ENCODE measurements at places on chromosomes 4 and X.

- no peak for DNase-seq
Measured at GRCh38 chr4:154958621-154959358, 177.7 kb downstream of the RBM46 start.

- DNase-seq: no peak
Measured at GRCh38 chr4:19850909-19851308, 400.8 kb upstream of the SLIT2 start.

GRCh38 chr4:52856801-52857200 is 5.3 kb upstream of the RASL11B start:
- DNase-seq: no peak

- no peak for DNase-seq
Measured at GRCh38 chr4:60450054-60450453, 750.1 kb upstream of the ADGRL3 start.

DNA sequence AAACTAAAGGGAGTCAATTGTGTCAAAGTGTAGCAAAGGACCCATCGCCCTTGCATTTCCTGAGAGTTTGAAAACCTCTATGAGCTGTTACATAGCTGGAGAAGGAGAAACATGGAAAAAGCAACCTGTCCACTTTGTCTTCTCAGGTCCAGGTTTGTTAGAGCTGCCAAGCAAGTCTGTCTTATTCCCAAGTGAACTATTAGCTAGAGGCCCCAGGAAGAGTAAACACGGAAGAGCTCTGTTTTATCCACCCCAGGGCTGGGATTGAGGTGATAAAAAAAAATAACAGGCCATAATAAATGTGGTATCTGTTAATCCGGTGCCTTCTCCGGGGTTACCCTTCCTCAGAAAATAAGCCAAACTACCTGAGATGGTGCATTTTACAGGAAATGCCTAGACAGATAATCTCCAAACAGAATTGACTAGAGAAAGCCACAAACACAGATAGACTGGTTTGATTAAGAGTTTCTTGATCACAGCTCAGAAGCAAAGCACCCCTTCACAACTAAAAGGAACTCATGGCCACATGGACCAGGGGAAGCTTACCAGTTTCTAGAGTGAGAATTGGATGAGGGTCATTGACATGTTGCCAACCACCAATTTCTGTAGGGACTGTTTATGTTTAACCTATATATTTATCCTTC is 35.9 kb upstream of the RELL1 start:
- DNase-seq: no peak

GRCh38 chrX:85109235-85109634 is 105.6 kb downstream of the APOOL start:
- no peak for DNase-seq

- DNase-seq: no peak
Measured at GRCh38 chrX:74458736-74459135, 37.4 kb downstream of the SLC16A2 start.

DNA sequence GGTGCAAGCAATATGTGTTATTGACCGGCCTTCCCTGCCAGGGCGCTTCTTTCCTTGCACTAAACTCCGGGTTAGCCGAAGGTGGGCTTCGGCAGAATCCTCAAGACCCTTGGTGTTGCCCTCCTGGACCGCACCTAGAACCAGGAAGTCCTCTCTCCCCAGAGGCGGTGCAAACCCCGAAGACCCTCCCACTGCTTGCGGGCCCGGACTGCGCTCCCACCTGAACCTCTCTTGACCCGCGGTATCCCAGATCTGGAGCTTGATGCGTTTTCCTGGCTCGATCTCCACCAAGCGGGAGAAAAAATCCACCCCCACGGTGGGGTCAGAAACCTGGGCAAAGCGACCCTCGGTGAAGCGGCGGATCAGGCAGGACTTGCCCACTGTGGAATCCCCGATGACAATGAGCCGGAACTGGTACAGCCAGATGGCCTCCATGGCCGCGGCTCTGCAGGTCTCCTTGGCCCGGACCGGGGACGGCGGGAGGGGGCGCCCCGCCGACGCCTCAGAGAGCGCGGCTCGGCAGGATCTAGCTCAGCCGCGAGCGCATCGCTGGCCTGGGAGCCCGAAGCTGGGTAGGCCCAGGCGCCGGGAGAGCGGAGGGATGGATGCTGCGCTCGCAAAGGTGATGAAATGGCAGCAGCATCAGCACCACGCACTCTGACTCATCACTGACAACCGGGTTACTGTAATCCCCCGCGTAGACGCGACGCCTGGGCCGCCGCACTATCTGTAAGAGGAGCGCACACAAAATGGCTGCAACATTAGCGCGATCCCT is at the start of gene RAB39B:
Gene RAB39B (minus strand): TSS at position 638 of the 775 bp plus-strand sequence. CDS start 203 bp downstream, at position 435.
- DNase-seq: peak; percentile 69

DNA sequence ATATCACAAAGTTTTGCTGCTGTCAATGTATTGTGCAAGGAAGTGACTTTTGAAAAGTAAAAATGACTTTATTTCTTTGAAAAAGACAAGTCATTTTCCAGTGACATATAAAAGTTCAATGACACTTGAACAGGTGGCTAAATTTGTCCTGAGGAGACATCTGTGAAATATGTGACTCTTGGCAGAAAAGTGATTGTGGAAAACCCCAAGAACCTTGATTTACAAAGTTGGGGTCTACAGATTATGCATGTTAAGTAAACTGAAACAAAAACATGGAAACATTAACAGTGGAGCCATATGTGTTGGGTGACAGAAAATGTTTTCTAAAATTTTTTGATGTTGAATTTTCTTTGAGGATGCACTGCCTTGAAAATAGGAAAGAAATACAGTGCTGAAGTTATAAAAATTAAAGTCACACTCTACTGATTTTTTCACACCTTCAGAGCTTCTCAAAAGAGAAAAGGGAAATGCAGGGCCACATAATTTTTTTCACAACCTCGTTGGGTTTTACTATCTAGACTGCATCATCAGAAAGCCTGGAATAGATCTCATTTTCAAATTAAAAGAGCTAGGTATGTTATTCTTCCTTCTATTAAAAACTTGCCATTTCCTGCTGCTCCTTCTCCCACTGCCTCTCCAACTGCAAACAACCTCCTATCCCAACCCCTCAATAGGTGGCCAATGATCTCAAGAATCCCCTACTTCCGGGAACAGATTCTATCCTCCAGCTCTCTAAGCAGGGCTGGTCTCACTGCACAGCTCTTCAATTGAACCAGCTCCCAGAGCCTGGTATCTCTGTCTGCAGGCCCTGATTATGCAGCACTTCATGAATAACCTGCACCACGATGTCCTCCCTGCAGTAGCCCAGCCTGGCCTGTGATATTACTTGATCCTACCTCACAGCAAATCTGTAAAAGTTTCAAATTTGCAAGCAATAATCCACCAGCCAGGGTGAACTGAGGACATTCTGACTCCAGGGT is 570.8 kb upstream of the CPEB2 start:
- DNase-seq: no peak

DNA sequence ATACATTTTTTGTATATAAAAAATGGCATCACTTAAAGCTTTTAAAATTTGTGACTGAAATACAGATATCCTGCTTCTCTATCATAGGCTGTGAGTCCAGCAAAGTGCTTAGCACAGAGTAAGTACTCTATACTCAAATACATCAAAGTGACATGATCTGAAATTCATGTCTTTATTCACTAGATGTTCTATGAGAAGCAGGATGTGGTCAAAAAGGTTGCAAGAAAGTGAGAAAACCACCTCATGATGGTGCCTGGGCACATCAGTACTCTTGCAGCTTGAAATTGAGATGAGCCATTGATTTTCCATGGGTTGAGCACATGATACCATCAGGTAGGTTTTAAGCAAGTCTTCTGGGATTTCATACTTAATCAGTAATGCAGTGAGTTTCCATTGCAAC is 20.4 kb upstream of the SFRP2 start:
- no peak for DNase-seq

DNA sequence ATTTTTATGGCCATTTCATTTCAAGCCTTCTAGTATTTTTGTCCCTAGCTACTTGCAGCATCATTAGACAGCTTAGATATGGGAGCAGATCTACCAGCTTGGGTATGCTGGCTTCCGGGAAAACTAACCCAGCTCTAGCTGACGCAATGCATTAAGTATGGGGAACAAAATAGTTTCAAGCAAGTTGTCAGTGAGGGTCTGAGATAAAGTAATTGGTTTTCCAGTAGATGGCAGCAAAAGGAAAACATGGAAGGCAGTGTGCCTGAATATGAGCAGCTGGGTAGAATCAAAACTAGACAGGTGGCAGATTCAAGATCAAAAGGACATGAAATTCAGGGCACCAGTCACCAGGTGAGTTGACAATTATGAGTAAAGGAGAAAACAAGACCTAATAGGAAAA is 340.9 kb upstream of the CTSO start:
- DNase-seq: no peak

DNA sequence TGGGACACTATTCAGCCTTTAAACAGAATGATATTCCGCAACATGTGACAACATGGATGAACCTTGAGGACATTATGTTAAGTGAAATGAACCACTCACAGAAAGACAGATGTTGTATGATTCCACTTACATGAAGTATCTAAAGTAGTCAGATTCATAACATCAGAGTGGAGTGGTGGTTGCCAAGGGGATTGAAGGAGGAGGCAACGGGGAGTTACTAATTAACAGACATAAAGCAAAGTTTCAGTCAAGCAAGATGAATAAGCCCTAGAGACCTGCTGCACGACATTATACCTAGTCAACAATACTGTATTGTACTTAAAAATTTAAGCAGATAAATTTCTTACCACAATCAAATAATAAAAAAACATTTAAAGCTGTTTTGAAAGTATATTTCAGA is 105.0 kb upstream of the NR0B1 start:
- no peak for DNase-seq

All from CD4-positive, alpha-beta T cell treated with Interleukin-15 for 1 hour (primary cell).